ENCODE measurements at places on chromosomes 6 and 20.

- no peak for DNase-seq
Measured at GRCh38 chr6:161486361-161487216, 212.7 kb upstream of the AGPAT4 start.

GRCh38 chr6:34527751-34528670 is 28.1 kb downstream of the SPDEF start:
- DNase-seq: no peak

GRCh38 chr6:158758941-158759479 is 60.2 kb downstream of the EZR start:
- peak; percentile 23 for DNase-seq

- no peak for DNase-seq
Measured at GRCh38 chr6:1314617-1315016, 2.7 kb downstream of the FOXQ1 start.

DNA sequence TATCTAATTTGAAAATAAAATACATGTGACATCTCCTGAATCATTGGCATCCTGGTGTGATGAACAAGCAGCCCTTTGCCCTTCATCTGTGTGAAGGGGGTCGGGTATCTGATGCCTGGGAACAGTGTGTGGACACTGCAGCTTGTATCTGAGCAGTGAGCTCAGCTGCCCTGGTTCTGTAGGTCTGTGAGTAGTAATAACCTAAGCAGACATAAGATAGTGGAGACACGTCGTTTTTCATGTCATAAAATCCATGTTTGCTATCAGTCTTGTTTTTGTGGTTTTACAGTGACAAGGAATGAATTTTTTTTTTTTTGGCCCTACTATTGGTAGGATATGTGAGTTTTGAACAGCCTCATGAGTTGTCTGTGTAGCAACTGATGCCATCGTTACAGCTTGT is 133.0 kb downstream of the JARID2 start:
- DNase-seq: no peak

- no peak for DNase-seq
Measured at GRCh38 chr6:14770040-14770439, 475.8 kb upstream of the JARID2 start.

- no peak for DNase-seq
Measured at GRCh38 chr6:140168365-140168764, 793.9 kb upstream of the CITED2 start.

- no peak for DNase-seq
Measured at GRCh38 chr6:157410045-157410444, 29.1 kb downstream of the ZDHHC14 start.
